GM12891 (cell line): ENCODE measurements at places on chromosomes 16 and 17.

- DNase-seq = no peak
These were observed 144.3 kb downstream of the MAP2K6 start for GRCh38 chr17:69558796-69559195.

GRCh38 chr17:62093188-62094155, 28.4 kb upstream of the MED13 start:
- DNase-seq = peak; percentile 41

DNA sequence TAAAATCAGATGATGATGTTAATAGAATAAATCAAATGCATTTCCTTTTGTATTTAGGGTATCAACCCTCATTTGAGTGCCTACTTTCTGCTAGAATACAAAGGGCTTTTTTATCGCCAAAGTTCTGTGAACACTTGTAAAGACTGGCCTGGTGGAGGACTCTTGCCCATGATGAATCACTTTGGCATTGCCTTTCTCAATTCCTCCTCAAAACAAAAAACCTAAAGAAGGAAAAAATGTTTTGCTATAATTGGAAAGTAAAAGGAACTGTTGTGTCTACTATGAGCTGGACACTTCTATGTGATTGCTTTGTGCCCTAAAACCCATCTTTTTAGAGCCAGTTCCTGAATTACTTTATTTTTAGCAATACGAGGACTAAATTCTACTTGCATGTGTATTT, 13.0 kb upstream of the DHRS11 start:
- no peak for DNase-seq

DNA sequence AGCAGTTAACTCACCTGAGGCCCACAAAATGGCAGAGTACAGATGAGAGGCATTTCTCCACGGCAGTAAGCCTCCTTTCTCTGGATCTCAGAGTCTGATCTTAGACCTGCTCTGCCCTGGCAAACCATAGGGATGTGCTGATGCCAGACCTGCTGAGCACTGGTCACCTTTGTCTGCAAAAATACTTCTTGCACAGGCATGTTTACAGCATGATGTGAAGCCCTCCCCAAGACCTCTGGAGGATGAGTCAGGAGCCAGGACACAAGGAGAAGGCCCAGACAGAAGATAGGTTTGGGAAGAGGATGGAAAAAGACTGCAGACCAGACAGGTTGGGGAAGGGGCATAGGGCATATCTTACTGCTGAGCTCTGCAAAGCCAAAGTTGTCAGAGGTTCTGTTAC, 426.6 kb downstream of the PMP22 start:
- no peak for DNase-seq

DNA sequence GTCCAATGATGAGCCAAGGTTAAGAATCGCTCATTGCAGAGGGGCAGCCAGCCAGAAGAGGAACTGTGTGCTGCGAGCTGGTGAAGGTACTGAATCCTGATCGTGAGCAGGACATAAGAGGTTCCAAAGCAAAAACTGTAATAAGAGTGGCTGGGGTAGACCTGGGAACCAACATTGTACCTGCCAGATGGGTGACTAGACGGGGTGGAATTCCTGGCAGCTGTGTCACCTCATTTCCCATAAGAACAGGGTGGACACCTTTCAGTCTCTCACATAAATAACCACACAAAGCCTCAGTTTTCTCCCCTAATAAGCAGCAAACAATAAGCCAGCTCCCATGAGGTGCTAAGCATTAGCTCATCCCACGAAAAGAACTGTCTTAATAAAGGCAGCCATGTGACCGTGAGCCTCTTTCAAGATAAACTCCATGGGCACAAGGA, 290.3 kb downstream of the SOX9 start:
- DNase-seq = no peak

DNA sequence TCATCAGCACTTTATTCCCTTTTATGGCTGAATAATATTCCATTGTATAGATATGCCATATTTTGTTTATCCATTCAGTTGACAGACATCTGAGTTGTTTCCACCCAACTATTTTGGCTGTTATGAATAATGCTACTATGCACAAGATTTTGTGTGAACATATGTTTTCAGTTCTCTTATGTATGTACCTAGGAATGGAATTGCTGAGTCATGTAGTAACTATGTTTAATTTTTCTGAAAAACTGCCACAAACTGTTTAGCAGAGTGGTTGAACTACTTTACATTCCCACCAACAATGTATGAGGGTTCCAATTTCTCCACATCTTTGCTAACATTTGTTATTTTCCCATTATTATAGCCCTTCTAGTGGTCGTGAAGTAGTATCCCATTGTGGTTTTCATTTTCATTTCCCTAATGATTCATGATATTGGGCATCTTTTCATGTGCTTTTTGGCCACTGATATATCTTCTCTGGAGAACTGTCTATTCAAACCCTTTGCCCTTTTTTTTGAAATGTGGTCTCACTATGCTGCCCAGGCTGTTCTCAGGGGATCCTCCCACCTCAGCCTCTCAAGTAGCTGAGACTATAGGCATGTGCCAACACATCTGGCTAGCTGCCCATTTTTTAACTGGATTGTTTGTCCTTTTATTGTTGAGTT, 26.3 kb downstream of the SMURF2 start:
- DNase-seq = no peak

GRCh38 chr17:40364121-40364861, at the start of gene GJD3:
TSS of gene GJD3 (minus strand) at chr17:40364737. CDS start at chr17:40363815, 922 bp downstream.
- DNase-seq = no peak

DNA sequence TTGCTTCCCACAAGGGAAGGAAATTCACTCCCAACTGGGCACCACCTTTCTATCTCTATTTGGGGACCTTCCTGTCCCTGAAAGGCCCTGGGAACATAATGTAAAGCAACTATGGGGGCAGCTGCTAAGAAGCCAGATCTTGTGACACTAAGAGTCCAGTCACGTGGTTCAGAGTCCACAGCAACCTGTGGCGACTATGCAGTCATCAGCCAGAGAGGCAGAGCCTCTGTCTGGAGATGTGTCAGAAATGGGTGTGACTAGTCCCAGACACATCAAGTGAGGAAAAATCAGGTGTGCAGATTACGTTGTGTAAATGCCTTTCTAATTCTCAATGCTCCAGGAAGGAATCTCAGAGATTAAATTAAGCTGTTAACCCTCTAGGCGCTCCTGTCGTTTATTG, 26.6 kb upstream of the SKAP1 start:
- DNase-seq = no peak

DNA sequence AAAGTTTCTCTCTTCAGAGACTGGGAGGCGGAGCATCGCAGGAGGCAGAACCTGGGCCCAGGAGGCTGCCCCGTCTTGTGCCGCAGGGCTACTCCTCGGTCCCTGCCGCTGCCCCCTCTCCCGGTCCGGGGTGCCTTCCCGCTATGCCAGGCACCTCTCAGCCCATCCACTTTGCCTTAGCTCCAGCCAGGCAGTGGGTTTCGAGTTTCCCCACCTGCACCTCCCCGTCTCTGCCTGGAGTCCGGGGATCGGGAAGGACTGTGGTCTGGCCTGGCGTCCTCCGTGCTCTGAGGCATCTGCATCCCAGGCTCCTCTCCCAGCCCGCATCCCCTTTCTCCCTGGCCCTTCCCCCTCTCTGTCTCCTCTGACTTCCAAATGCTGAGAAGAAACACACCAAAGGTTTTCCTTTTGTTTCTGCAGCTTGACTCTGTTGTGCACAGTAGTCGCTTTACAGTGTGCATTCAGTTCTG, 26.8 kb upstream of the PIK3R6 start:
- DNase-seq = no peak

DNA sequence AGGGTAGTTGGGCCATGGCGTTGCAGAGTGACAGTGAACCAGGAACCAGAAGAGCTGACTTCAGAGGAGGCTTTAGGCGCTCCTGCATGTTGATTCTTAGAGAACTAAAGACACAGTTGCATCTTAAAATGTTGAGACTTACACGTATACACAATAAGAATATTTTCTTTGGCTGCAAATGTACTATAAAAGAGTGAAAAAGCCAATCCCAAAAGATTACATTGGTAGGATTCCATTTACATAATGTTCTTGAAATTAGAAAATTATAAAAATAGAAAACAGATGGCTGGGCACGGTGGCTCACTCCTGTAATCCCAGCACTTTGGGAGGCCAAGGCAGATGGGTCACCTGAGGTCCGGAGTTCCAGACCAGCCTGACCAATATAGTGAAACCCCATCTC, 738.8 kb downstream of the WWOX start:
- no peak for DNase-seq

DNA sequence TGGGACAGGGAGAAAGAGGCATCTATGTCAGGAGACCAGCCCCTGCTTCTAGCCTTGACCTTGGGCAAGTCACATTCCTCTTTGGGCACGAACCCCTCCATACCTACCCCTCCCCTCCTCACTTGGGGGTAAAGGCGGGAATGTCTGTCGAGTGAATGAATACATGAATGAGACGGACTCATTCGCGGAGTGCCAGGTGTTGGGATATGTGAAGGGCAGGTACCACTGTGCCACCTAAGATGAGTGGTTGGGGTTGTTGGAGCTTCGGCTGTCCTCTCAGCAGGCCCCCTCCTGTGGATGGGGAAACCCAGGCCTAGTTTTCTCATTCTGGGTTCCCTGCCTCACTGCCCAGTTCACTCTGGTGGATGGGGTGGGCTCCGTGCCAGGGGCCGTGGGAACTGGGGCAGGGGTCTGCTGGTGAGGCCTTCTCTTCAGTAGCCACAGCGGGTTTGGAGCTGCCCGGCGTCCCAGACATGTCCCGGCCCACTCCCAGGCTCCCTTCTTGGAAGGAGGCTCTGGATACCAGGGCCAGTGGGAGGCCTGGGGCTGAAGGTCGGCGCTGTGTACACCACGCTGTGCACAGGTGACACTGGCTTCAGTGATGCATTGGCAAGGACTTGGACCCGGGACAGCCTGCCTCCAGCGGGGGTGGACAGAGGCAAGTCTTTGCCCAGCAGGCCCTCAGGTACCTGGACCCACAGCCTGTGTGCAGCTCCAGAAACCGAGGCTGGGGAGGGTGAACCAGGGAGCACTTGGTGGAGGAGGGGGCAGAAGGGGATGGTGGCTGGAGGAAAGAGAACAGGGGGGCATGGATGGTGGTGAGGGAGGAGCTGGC, 5.6 kb downstream of the GLIS2 start:
- no peak for DNase-seq

GRCh38 chr17:59435238-59435637, 103.8 kb downstream of the YPEL2 start:
- DNase-seq = no peak

DNA sequence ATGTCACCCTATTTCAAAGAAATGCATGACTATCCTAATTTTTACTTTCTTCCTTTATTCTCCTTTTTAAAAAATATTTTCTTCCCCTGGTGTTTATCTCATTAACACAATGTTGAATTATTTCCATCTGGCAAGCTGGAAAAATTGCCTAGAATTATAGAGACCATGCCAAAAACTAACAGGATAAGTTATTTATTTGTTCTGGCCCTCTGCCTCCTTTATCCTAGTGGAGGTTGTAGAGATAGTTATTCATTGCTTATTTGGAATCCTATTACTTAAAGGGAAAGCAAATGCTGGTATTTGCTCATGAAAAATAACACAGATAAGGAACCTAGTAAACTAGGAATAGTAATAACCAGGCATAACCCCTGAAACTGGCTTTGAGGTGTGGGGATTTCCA, 684.9 kb upstream of the KIF2B start:
- no peak for DNase-seq

DNA sequence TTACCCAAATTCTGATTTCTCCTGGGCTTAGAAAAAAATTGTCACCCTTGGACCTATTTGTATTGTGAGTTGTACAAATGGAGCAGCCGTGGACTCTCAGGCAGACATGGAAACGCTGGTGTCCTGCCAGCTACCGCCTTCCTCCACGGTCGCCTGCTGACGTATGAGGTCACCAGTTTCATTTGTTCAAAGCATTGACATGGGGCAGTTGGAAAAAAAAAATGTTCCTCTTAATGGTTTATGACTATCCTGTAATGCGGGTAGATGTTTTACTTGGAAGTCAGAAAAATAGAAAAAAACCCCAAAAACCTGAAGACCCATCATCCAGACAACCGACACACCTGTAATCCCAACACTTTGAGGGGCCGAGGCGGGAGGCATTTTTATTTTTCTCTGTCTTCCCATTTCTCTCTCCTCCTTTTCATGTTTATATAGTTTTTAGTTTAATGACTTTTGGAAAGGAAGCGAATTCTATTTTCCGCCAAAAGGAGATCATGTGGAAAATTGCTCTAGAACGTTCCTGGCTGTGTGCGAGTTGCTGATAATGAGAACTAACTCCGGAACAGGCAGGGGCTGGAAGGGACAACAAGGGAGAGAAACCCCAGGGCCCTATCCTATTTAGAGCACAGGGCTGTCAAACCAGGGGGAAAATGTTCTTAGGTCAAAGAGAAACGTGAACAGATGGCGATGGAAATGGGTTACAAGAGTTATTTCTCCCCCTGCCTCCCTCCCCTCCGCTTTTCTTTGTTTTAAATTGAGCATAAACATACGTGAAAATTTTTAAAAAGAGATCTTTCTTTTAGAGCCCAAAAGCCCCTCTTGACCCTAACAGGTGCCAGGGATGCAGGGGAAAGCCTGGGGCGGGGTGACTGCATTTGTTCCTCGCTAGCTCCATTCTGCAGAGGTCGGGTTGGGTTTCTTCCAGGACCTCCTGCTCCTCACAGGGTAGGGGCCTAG, 13.7 kb downstream of the DNAH17 start:
- no peak for DNase-seq

DNA sequence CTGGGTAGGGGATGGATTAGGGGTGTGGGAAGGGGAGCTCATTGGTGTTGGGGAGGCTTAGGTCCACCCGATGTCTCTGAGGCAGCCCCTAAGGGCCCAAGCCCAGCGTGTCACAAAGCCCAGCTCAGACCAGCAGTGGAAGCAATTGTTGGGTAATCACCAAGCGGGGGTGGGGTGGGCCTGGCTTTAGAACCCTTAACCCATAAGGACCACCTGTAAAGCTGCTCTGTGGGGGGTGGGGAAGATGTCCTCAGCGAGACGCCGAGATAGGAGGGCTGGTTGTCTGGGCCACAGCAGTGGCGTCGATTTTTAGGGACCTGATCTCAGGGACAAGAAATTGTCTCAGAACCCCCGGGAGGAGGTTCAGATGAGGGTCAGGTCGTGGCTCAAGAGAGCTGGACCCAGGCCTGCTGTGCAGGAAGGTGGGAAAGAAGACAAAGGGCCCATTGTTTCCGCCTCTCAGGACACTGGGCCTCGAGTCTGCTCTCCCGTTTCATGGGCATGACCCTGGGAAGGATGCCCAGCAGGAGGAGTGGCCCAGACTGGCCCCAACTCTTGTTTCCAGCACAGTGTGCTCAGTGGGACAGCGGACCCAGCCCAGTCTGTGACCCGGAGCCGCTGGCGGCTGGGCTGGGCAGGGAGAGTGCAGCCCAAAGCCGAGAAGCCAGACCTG, 15.9 kb downstream of the ST6GALNAC2 start:
- no peak for DNase-seq
